Stimulated activated CD8-positive, alpha-beta memory T cell treated with anti-CD3 and anti-CD28 coated beads, Interleukin-4, amount 100 ng/mL, for 1 hour (primary cell): ENCODE measurements at places on chromosomes 7 and 10.

GRCh38 chr10:69049566-69049961 is 38.3 kb upstream of the SRGN start:
- no peak for DNase-seq

DNA sequence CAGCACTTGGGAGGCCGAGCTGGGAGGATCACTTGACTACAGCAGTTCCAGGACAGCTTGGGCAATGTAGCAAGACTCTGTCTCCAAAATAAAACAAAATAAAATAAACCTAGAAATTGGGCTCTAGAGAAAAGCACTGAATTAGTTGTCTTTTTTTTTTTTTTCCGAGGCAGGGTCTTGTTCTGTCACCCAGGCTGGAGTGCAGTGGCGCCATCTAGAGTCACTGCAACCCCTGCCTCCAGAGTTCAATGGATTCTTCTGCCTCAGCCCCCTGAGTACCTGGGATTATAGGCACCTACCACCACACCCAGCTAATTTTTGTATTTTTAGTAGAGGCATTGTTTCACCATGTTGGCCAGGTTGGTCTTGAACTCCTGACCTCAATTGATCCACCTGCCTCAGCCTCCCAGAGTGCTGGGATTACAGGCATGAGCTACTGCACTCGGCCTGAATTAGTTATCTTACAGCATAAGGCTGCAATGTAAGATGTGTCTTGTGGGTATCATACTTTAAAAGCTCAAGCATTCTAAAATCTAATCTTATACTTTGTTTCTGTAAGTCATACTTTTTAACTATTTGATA is 12.8 kb downstream of the MEIG1 start:
- peak; percentile 14 for DNase-seq

- DNase-seq: no peak
Observed at GRCh38 chr7:41711283-41712064, 8.6 kb upstream of the INHBA start.

DNA sequence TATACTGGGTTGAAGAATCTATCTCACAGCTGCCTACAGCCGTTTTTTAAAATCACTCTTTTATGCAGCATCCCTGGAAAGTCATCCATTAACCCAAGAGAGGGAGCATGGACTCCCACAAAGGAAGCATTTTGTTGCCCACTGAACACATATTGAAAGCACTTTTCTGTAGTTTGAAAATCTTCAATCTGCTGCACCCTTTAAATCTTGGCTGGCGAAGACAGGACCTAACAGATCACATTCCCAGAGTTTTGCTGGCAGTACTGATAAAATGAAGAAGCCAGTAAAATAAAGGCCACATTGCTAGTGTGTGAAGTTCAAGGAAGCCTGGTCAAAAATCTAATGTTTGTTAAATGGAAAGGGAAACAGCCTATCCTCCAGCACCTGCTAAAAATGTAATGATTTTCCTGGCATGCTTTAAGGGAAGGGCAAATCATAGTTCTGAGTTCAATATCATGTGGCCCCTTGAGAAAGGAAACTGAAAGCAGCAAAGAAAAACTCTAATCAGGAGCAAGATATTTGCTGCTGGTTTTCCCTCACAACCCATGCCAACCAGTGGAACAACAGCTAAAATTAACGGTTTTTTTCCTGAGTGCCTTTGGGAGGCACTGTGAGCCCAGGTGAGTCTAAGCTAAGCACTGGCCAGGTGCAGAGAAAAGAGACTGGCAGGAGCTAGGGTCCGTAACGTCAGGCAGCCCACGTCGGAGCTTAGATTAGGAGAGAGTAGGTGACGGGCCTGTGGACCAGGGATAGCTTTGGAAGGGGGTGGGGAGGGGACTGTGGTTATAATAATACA is 97.9 kb upstream of the PALS2 start:
- no peak for DNase-seq

DNA sequence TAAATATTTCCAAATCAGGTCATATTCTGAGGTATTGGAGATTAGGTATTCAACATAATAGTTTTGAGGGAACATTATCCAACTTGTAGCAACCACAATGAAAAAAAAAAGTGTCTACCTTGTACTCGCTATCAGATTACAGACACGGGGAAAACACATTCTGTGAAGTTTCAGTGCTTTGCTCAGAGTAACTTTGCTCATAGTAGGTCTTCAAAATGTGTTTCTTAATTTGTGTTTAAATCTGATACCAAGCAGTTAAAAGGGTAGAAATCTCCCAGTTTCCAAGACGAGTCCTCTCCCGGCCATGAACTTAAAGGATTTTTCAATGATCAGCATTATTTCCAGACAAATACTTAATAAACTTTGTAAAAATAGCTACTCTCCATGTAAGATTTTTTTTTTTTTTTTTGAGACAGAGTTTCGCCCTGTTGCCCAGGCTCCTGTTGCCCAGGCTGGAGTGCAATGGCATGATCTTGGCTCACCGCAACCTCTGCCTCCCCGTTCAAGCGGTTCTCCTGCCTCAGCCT is 39.2 kb downstream of the DDIT4 start:
- no peak for DNase-seq

- no peak for DNase-seq
Observed at GRCh38 chr7:75756991-75757676, 14.9 kb downstream of the CCL26 start.

DNA sequence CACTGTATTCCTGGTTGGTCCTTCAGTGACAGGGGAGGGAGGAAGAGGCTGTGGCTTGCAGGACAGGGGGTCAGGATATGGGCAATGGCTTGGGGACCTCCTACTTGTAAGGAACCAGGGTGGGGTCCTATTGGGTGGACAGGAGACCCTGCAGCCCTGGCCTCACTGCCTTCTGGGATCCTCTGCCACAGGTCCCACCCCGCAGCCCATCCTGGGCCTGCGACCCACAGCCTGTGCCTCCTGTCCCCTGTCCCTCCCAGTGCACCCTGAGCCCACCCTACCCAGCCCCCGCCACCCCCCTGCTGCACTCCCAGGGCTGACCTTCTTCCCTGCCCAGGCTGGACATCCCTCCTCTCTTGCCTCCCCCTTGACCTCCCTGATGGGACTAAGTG is 58.7 kb upstream of the MYL10 start:
- DNase-seq: no peak

DNA sequence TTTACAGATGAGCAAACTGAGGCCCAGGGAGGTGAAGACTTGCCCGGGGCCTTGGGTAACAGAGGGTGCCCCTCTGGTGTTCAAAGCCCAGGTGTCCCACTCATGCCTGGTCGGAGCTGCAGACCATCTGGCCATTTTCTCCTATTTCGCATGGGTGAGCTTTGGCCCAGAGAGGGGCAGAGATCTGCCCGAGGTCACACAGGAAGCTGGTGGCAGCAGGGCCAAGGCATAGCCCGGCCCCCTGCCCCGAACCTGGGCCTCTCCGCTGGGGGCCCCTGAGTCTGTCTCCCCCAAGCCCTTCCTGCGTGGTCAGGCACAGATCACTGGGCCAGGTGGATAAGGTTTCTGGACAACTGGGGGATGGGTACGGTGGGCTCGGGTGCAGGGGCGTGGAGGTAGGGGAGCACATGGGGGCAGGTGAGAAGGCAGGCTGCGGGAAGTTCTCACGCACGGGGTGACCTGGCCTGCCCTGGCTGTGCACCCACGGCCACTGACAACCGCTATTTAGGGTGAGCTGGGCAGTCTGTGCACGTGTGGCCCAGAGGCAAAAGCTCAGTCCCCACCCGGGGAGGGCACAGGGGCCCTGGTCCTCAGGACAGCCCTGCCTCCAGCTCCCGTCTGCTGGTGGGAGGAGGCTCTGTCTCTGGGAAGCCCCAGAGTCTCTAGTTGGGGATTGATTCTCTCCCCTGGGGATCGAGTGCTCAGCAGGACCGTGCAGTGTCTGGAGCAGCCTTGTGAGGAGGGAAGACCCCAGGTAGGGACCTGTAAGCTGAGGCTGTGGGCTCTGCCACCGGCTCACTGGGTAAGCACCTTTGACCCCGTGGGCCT is 68.6 kb downstream of the UNCX start:
- DNase-seq: no peak

DNA sequence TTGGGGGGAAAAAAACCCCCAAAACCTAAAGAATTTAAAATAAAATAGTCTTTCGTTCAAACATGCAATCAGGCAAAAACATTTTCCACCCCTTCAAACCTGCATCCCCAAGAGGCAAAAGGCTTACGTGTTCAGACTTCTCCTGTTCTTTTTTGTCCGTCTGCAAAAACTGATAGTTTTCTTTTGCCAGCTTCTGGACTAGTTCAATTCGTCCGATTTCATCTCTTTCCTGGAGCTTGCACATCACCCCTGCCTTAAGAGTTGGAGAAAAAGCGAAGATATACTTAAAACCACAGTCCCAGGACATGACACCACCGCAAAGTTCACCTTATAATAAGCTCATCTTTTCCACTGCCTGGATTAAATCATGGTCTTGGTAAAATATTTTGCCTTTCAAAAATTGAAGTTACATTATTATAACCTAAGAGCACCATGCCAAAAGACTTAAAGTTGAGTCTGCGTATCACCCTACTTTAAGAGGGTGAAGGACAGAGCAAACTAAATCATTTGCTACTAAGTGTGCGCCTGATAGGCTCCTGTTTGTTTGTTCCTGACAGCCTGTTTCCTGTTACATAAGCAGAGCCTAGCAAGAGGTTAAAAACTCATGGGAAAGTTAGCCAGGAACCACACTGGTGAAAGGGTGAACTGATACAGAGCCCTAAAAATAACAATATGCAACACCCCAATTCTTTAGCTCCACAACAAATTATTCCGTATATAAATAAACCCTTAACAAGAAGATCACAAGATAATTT is 137.0 kb downstream of the RAPGEF5 start:
- DNase-seq: no peak
